ENCODE measurements at places on chromosomes 5 and 9. TPM values are rescaled to one million over a fixed set of nuclear protein-coding genes. Genes with fewer than 3 reads are reported as not detected.
A peak's percentile ranks its signal among the peaks of the same experiment; 100 is the strongest.

- H3K36me3 ChIP-seq: peaks cover 4% of the 10 kb centered on the region
- DNase-seq: no peak
- H3K4me3 ChIP-seq: no peak overlapping the region
- no peak overlapping the region for H3K27ac ChIP-seq
- peaks cover 13% of the 10 kb centered on the region for H3K4me1 ChIP-seq
Measured at GRCh38 chr5:117347280-117347679, 772.7 kb upstream of the SEMA6A start.

DNA sequence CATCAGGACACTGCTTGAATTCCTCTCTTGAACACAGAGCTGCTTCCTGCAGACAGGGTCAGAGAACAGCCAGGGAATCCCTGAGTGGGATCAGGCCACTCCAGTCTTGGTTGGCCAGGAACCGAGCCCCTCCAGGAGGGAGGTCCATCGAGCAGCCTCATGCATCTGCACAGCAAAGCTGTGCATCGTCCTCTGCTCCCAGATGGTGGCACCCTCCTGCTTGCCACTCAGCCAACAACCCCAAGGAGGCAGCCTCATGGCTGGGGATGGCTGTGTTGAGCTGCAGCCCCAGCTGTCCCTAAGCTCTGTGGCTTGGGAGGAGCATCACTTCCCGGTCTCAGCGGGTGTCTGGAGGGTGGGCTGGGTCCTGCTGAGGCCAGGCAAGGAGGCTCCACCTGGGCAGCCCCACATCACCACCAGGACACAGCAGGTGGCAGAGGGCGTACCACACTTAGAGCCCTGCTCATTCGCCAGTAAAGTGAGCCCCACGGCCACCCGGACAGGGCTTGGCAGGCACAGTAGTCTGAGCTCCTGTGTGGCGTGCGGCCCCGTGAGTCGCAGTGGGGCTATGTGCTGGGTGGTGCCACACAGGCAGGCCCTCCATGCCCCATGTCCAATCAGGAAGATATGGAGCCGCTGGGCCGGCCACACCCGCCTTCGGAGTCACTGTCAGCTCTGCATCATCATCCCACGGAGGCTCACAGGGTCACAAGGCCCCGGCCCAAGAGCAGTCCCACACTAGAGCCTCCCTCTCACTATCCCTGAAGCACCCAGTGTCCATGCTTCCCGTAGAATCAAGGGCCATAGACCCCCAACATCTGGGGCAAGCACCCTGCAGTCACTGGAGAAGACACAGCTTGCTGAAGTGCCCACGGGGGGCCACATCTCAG, 11.9 kb downstream of the LPCAT1 start:
- H3K4me3 ChIP-seq: no peak overlapping the region
- DNase-seq: no peak
- peaks cover 20% of the 10 kb centered on the region for H3K4me1 ChIP-seq
- no peaks in the 10 kb centered on the region for H3K27me3 ChIP-seq
- no peak overlapping the region for H3K27ac ChIP-seq

GRCh38 chr5:103667068-103667467, 104.5 kb upstream of the NUDT12 start:
- H3K27ac ChIP-seq: peak overlapping the region; percentile 39
- no peak for DNase-seq
- no peaks in the 10 kb centered on the region for H3K27me3 ChIP-seq
- H3K36me3 ChIP-seq: peaks cover 7% of the 10 kb centered on the region

The C9orf57 gene
- total RNA-seq: not detected

DNA sequence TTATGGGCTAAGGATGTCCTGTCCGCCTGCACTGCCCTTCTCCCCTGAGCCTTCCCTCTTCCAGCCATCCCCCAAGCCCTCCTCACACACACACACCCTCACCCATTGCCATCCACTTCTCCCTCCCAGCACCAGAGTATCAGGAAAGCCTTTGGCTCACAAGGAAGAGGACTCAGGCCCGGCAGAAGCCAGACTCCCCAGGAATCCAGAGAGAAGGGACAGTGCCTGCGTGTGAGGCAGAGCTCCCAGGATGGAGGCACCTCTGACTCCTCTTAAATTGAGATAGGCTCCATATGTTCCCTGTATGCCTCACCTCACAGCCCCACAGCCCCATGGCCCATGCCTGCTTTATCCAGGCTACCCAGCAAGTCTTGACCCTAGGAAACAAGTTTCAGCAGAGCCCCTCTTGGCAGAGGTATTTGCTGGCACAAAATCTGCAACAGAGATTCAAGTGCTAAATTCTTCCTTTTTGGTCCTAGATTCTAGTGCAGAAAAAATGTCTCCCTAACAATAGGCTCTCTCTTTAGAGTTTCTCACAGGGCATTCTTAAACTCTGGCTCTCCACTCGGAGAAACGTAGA, 761 bp downstream of the IL17B start:
- peak overlapping the region; percentile 54 for H3K27ac ChIP-seq
- DNase-seq: no peak
- H3K27me3 ChIP-seq: no peaks in the 10 kb centered on the region
- H3K36me3 ChIP-seq: no peaks in the 10 kb centered on the region

GRCh38 chr5:138654281-138654867, 79.2 kb upstream of the HSPA9 start:
- no peaks in the 10 kb centered on the region for H3K36me3 ChIP-seq
- DNase-seq: no peak
- no peaks in the 10 kb centered on the region for H3K27me3 ChIP-seq
- no peak overlapping the region for H3K4me3 ChIP-seq

The MAMDC2 gene
- total RNA-seq: 0.21 TPM

The CPLANE1 gene
- 25.8 TPM for total RNA-seq
